ENCODE measurements at places on chromosomes 1 and 21.

DNA sequence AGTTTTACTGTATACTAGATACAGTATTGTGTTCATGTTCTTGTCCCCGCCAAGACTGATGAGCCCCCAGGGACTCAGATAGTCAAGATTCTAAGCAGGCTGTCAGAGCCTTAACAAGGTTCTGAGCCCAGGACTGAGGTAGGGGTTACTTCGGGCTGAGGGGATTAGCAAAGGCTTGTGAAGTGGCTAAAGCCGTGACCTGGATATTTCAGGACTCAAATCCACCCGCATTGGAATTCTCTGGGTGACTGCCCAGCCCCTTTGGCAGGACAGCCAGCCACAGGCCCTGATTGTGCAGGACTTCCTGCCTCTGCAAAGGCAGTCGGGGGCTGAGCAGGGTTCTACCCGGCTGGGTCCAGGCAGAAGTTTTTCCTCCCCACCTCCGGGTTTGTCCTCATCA lies at the start of gene PLA2G5:
Gene PLA2G5 (plus strand): TSS at position 321 of the 400 bp plus-strand sequence. CDS start 14,637 bp downstream, outside the sequence.
- DNase-seq: no peak

DNA sequence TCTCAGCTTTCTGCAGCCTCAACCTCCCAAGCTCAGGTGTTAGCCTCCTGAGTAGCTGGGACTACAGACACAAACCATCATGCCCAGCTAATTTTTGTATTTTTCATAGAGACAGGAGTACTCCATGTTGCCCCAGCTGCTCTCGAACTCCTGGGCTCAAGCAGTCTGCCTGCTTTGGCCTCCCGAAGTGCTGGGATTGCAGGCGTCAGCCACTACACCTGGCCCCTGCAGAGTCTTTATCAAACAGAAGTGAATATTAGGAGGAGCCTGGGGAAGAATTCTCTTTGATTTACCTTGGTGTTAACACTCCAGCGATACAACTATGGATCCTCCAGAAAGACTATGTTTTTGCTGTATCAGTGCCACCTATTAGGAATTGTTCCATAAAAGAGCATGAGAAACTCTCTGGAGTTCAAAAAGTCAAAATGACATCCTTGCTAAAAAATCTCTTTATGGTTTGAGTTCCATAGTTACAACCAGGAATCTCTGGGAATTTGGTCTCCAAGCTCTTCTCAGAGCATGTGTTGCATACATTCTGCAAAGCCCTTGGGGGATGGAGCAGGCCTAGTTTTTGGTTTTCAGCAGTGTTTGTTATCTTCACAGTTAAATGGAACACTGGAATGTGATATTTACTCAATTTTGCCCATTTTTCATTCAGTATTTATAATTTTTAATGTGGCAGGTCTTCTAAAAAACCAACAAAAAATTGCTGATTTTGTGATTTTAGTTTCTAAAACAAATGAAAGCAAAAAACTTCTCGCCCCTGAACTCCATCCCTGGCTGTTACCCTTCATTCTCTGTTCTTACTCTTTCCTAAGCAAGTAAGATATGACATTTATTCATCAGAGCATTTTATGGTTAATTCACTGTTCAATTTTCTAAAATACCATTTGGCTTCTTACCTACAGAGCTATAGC lies 77.3 kb downstream of the OLFML2B start:
- peak; percentile 81 for DNase-seq

DNA sequence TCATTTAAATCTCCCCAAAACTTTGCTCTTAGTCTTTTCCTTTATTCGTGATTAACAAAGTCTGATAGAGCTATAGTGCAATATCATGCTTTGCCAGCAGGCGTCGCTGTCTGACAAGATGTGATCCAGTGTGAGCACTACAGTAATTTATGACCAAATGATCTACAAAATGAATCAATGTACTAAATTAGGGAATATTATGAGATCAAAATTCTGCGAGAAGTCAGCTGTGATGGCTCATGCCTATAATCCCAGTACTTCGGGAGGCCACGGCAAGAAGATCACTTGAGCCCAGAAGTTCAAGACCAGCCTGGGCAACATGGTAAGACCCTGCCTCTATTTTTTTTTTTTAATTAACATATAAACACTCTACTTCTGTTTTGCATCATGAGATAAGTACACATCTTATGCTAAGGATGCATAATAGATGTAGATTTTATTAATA lies 3.6 kb upstream of the SPSB1 start:
- peak; percentile 78 for DNase-seq

GRCh38 chr1:40668769-40669525 lies 3.5 kb upstream of the RIMS3 start:
- DNase-seq: peak; percentile 46

DNA sequence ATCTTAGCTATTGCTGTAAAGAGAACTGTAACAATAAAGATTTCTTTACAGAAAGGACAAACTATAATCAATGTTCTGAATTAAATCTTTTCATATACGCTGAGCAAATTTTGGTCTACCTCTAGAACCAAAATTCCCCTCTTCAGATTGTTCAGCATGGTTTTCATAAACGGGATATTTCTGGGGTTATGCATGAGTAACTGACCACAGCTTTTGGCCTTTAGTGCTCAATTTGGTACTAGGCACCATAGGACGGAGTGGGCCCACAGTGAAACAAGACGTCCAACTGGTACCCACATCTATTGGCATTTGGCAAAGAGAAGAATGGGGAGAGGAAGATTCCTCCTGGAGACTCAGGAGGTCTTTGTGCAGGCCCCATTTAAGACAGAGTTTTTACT lies 184.5 kb downstream of the TGFBR3 start:
- peak; percentile 29 for DNase-seq

GRCh38 chr1:226185141-226186036 lies 1.2 kb downstream of the ACBD3 start:
- DNase-seq: peak; percentile 25

DNA sequence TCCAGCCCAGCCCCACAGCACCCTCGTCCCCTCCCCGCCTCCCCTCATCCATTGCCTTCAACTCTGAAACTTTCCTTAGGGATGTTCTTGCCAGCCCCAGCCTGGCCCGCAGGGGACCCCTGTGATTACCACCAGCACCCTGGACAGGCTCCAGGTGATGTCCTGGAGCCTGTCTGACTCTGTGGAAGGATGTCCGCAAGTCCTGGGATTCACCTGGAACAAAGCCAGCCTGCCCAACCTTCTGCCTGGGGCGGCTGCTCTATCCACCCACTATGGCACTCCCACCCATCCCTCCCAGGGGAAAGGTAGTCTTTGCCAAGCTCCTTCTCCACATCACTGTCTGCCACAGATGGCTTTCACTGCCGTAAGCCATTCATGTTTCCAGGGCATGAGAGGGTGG lies 24.4 kb upstream of the PTPRF start:
- DNase-seq: no peak

DNA sequence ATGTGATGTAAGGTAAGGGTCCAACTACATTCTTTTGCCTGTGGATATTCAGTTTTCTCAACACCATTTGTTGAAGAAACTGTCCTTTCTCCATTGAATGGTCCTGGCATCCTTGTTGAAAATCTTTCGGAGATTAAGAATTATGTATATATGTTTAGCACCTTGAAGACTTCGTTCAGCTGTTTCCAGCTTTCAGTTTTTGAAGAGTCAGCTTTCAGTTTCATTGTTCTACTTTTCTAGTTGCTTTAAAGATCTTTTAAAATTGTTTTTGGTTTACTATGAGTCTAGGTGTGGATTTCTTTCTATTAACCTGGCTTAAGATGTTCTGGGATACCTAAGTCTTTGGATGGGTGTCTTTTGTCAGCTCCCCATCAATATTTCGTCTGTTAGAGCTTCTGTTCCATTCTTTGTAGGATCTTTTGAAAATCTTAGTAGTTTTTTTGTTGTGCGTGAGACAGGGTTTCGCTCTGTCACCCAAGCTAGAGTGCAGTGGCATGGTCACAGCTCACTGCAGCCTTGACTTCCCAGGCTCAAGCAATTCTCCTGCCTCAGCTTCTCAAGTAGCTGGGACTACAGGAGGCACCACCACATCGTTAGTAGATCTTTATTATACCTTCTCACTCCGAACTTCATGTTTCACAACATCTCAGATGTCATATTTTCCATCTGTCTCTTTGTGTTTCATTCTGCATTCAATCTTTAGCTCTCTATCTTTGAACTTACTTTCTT lies 353.5 kb upstream of the B3GALT2 start:
- no peak for DNase-seq

Measured in LHCN-M2 (cell line).